ENCODE measurements at places on chromosomes 16 and 17.

GRCh38 chr17:43975898-43976297 lies 22.2 kb upstream of the PYY start:
- no peak for DNase-seq

DNA sequence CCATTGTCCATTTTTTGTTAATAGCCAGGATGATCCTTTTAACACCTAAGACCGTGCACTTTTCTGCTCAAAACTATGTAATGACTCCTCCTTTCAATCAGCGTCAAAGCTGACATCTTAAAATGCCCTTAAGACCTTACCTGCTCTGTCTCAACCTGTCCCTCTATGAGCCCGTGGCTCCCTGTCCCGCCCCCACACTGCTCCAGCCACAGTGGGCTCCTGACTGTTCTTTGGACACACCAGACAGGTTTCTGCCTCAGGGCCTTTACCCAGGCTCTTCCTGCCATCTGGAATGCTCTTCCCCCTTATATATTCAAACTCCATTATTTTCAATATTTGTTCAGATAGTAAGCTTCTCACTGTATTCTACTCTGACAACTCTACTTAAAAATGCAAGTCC lies 14.1 kb downstream of the CDRT15 start:
- no peak for DNase-seq

GRCh38 chr17:58235821-58236220 lies 2.6 kb upstream of the LPO start:
- DNase-seq: no peak

DNA sequence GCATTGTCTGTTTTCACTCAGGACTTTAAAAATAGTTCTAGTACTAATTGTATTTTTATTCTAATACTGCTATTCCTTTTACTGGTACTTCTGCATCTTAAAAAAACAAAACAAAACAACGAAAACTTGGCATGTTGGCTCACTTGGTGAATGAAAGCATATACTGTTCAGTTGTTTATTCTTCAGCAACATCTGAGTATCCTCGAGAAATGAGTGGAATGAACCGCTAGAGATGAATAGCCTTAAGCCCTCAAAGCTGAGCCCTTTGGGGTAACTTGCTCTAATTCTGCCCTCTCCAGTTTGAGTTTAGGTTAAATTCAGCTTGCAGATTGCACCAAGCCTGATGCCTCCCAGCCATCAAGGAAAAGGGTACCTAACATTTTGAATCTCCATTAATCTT lies 126.5 kb downstream of the WWOX start:
- no peak for DNase-seq

GRCh38 chr16:8730335-8730915 lies 56.0 kb downstream of the ABAT start:
- no peak for DNase-seq

DNA sequence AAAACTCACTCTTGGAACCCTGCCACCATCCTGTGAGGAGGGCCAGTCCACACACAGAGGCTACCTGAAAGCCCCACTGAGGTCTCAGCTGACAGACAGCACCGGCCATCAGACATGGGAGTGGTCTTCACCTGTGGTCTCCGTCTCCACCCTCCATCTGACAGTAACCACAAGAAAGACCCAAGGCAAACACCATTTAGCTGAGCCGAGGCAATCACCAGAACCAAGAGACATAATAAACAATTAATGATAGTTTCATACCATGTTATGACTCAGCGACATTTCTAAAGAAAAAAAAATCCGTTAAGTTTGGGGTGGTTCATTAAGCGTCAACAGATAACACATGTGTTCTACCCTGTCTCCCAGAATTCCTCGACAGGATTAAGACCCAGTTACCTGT lies 6.1 kb upstream of the EVPLL start:
- DNase-seq: no peak

GRCh38 chr16:50548909-50549560 lies 839 bp downstream of the NKD1 start:
- peak; percentile 32 for DNase-seq

DNA sequence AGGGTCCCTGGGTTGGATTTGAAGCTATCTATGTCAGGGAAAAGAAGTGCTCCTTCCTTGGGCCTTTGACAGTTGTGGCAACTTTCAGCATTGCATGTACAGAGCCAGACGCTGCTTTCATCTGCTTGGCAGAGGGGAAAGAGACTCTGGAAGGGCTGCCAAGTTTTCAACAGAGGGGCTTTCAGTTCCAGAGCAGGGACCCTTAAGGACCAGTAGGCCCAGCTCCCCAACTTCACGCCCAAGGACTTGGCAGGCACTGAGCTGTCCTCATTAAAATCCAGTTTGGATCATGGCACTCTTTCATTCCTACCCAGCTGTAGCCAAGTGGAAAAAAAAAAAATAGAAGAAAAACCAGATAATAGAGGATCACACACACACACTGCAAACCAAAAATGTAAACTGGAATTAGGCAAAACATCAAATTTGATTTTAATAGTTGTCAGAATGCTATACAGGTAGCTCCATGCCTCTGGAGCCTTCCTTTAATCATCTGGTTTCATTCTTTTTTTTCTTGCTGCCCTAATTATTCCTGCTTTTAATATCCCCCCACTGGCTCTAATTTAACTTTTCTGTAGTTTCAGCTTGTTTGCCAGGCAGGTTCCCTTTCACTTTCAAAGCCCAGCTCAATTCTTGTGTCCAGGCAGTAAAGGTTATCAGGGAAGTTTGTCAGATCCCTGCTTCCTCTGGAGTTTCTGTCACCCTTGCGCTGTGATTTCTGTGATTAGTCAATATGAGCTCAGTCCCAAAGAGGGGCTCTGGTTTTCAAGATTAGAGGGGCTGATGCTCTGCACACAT lies 702.6 kb upstream of the CDH8 start:
- no peak for DNase-seq

DNA sequence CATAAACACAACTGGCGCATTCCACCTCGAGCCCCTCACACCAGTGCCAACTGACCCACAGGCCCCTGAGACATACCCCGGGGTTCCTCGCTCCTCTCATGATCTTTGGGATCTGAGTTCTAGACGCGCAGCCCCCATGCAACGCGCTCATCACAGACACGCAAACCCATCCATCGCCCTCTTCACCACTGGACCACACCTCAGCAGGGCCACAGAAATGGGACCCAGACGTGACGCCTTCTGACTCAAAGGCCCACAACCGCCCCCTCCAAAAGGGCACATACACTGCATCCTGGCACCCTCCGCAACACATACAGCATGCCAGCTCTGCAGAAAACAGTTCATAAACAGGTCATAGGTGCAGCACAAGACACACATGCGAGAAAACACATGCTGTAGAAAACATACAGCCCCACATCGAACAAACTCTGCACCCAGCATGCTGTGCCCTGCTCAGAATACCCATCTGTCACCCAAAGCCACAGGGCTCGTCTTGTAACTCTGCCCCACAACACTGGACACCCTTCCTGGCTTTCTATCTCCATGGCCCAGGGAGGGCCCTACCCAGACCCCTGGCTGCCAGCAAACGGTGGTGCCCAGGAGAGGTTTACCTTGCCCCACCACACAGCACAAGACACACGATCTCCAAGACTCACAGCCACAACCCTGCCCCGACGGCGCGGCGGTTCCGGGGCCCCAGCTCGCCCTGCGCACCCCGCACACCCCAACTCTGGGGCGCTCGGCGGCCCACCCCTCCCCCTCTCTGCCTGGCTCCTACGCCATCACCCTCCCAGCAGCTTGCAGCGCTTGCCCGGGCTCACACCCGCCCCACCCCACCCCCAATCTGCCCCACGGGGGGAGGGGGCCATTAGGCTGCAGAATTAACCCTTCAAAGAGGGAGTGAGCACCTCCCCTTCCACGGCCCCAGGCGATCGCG lies 887 bp downstream of the ZBTB4 start:
- DNase-seq: peak; percentile 72

- DNase-seq: no peak
Observed at GRCh38 chr16:67464565-67464964, 16.4 kb downstream of the ATP6V0D1 start.

- no peak for DNase-seq
Observed at GRCh38 chr17:61323909-61324868, 75.5 kb upstream of the TBX2 start.

- no peak for DNase-seq
Observed at GRCh38 chr16:48596326-48596725, 13.7 kb downstream of the N4BP1 start.

- DNase-seq: no peak
Observed at GRCh38 chr16:15705064-15705565, 55.1 kb downstream of the NDE1 start.

- no peak for DNase-seq
Observed at GRCh38 chr16:11759997-11760396, 17.3 kb upstream of the TXNDC11 start.
